Sigmoid colon (tissue), 7 donors: ENCODE measurements at places on chromosomes 12 and 14.

GRCh38 chr12:64270411-64270810 lies 48.3 kb upstream of the KICS2 start:
- no peak for DNase-seq

GRCh38 chr14:90444077-90444696 lies 47.4 kb downstream of the CALM1 start:
- no peak for DNase-seq

- DNase-seq = no peak
Observed at GRCh38 chr14:97282210-97283004, 485.2 kb downstream of the VRK1 start.

- DNase-seq = no peak
Observed at GRCh38 chr12:26941215-26941594, 2.9 kb downstream of the FGFR1OP2 start.

DNA sequence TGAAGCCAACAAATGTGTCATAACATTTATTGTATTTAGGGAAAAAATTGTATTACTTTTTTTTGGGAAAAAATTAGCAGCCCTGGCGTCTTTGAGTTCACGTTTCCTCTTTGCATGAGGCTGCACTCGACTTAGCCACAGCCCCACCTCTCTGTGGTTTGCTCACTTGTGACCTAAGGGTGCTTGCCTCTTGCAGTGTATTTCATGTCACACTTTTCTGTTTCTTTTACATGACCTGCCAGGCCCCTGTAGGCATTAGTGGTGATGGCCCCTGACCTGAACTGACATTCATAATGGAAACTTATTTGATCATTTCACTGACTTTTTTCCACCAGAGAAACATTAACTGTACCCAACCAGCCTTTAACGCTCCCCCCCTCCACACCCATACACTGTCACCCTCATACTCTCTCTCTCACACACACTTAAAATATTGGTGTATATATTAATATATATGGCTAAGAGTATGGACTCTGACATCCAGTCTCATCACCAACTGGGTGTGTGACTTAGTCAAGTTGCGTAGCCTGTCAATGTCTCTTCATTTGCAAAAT lies 122.9 kb downstream of the PRKCH start:
- DNase-seq = no peak

DNA sequence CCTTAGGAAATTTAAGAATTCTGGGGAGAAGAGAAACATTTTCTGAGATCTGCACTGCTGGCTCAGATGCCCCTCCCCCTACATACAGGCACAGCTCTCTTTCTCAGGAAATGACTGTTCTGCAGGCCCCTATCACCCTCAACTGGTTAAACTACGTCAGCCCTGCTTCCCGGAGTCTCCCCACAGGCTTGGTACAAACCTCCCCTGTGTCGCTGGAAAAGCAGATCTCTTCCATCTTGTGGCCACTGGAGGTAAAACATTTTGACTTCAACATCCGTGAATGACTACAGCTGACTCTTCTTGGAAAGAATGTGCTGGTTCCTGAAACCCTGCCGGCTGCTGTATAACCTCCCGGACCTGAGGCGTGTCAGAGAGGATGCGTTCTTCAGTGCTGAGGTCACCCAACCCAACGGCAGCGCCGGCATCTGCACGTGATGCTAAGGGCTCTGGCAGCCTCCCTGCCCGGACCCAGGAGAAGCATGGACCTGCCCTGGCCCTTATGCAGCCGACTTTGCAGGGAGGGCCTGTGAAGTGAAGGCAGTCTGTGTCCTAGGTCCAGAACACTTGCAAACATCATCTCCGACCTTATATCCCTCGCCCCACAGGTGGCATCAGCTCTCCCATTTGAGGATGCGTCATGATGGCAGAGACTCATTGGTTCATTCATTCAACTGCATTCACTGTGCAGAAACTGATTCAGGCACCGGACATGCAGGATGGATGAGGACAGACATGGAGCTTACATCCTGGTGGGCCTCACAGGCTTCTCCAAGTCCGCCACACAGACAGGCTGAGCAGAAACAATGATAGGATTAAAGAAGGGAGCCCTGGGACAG lies 129.2 kb downstream of the GCH1 start:
- peak; percentile 96 for DNase-seq

DNA sequence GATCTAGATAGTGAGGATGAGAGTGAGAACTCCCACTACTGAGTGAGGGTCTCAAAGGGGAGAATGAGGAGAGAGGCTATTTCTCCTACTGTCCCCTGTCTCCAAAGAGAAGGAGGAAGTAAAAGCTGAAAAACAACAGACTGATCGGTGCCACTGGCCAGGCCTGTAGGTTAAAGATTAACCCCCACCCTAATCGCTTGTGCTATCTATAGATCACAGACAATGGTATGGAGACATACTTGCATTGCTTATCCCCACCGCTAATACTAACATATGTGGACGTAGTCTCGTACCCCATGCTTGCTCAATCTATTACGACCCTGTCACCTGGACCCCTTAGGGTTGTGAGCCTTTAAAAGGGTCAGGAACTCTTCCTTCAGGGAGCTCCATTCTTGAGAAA lies 777.9 kb upstream of the TMEM132C start:
- DNase-seq = no peak

GRCh38 chr14:32693114-32693513 lies 245.6 kb upstream of the NPAS3 start:
- no peak for DNase-seq

- no peak for DNase-seq
Observed at GRCh38 chr12:80190001-80190400, 90.7 kb downstream of the OTOGL start.

DNA sequence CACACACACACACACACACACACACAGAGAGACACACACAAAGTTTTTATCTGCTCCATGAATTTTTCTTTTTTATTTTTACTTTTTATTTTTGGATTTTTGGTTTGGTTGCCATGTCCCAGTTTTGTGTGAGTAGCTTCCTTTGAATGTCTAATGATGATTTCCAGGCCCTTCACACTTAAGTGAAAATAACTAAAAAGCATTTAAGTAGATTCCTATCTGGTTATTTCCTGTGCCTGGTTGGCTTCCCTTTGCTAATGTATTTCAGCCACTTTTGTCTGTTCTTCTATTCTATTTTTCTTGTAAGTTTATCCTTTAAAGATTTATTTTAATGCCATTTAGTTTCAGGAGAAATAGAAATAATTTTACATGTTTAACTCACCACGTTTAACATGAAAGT lies 755.4 kb downstream of the SLC6A15 start:
- no peak for DNase-seq

- no peak for DNase-seq
Observed at GRCh38 chr12:65952737-65953209, 128.5 kb downstream of the HMGA2 start.

- DNase-seq = no peak
Observed at GRCh38 chr12:113134071-113134470, 1.5 kb downstream of the RASAL1 start.

DNA sequence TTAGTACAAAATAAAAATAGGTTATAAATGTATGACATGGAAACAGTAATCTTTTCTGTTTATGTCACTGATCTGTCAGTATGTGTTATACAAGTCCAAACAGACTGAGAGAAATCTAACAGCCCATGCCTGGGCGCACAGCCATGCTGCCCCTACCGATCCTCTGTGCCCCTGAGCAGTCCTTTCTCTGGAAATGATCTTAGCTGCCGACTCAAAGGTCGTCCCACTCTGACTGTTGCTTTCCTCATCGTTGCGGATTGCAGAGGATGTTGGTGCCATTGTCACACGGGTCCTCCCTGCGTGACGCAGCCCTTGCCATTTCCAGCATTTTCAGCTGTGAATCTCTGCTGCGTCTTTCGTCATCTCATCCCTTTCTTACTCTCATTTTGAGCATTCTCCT lies 82.9 kb upstream of the DYNC1H1 start:
- DNase-seq = peak; percentile 45

- DNase-seq = no peak
Observed at GRCh38 chr12:14065616-14066015, 84.2 kb upstream of the GRIN2B start.

DNA sequence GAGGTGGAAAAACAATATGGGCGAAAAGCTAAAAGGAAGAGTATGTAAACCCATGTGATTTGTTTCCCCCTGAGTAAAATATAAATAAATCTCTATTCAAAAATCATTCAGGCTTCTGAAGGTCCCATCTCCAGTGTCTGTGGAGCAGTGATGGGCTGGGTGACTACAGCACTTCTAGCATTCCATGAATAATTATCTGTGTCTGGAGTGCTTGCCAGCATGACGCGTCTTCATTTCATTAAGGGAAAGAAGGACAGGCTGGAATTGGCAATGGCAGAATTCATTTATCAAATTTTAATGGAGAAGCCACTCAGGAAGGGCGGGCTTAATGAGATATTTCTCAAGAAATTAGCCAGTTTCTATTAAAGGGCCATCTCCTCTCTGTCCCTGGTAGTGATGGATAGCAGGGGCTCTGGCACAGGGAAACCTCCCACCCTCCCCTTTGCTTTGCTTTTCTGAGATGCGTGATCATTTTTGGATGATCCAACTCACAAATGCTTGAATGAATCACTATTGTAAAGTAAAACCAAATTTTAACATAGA lies 916.3 kb upstream of the SEL1L start:
- no peak for DNase-seq

GRCh38 chr14:71933001-71933587 lies 865 bp downstream of the RGS6 start:
- DNase-seq = no peak

GRCh38 chr14:100140452-100141078 lies 18.9 kb downstream of the DEGS2 start:
- DNase-seq = no peak

DNA sequence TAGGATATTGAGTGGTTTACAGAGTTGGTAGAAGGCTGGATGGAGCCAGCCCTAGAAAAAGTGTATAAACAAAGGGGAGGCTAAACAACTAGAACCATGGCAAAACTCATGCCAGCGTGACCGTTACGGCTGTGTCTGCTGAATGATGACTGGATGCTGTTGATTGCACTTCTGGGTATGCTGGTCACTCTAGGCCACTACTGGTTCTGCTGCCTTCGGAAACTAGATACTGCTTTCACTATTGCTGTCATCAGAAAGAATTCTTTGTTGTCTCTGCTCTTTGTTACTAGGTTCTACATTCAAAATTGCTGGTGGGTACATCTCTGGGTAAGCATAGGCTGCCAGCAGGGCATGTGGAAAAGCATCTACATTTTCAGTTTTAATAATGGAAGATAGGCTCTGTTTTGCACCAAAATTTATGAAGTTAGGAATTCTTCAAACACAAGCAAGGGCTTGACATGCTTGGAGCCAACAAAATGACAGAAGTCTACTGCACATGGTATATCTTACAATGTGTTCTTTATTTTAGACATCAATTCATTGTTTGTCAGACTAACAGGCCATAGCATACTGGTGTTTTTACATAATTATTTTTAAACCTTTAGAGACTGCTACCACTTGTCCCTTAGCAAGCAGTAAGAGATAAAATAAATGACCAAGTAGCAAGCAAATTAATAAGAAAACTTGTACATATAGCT lies 15.4 kb downstream of the MON2 start:
- no peak for DNase-seq

GRCh38 chr12:3493043-3493858 lies 2.2 kb downstream of the PRMT8 start:
- no peak for DNase-seq

DNA sequence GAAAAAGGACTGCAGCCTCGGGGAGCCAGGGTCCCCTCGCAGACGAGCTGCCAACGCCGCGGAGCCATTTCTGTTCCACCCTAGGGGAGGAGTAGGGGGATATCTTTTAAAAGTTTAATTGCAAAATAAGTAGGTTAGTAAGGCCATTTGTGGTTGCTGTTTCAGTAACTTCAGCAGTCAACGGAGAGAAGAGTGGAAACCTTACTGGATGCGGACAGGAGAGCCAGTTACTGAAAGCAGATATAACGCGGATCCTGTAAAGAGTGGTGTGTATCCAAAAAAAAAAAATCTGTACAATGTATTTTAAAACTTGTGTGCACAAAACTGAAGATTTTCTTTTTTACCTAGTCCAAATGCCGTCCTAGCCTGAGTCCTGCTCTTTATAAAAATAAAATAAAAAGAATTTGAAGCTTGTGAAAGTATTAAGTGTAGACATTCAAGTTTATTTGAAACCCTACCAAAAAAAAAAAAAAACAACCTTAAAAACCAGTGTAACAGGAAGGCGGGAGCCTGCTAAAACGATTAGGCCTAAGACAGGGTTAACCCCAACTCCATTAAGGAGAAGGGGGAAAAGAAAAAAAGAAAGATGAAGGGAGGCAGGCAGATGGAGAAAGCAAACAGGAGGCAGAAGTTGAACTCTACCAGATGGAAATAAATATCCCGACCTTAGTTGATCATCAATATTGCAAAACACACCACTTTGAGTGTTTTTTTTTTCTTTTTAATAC lies 1.0 kb upstream of the BTG1 start:
- DNase-seq = no peak

GRCh38 chr12:123231931-123232330 lies 1.0 kb downstream of the MPHOSPH9 start:
- DNase-seq = no peak

DNA sequence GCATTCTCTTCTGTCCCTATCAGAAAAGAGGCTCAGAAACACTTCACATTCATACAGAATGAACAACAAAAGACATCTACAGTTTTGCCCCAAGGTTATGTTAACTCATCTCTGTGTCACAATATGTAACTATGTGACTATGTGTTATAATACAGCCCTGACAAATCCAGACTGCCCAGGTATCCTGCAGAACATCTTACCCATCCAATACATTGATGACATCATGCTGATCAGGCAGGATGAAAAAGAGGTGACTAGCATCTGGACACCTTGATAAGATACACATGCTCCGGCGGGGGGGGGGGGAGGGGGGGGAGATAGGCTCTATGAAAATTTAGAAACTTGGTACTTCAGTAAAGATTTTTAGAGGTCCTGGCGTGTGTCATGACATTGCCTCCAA lies 8.3 kb upstream of the GNS start:
- DNase-seq = no peak

- no peak for DNase-seq
Observed at GRCh38 chr12:118175823-118176447, 40.0 kb downstream of the PEBP1 start.

DNA sequence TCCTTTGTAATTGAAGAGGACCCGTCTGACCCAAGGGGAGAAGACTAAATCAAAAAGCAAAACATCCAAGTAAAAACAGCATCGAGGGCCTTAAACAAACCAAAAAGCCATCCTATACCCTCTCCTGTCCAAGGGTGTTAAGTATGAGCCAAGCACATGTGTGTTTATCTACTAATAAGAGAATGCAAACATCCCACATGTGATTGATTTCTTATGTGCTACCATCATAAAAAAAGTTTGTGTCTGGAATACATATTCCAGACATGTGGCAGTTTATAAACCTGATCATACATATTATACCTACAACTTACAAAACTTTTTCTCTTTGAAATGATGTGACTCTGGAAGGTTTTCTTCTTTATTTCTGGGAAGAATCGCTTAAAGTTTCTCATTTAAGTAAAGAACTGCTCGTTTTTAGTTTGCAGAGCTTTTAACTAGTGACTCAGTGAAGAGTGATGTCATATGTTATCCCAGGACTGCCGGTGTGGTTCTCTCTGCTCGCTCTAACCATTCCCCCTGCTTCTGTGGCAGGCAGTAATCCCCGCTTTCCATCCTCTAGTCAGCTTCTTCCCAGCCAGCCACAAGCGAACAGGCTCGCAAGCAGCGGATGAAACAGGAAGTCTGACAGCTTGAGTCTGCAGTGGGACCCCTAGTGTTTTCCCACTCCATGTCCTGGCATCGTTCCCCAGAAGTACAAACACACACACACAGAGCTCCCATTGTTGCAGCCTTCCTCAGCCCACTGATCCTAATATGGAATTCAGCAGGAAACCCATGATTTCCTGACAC lies 431 bp upstream of the RHOJ start:
- peak; percentile 94 for DNase-seq
